ENCODE measurements at places on chromosomes 2 and 18. TPM values are rescaled to one million over a fixed set of nuclear protein-coding genes. Genes with fewer than 3 reads are reported as not detected.

Gene DYNAP
- total RNA-seq: not detected

Gene APCDD1
- total RNA-seq: 7.6 TPM

Gene HOXD1
- total RNA-seq: 1.1 TPM

Gene COL4A4
- 14.1 TPM for total RNA-seq

Gene DOK6
- 5.7 TPM for total RNA-seq

Gene CD8B2
- total RNA-seq: 0.09 TPM

Gene GBX2
- total RNA-seq: not detected

Gene FBLN7
- total RNA-seq: 6.1 TPM

Gene CPS1
- 5.1 TPM for total RNA-seq

Gene ANKRD30B
- not detected for total RNA-seq

Gene CNDP1
- 0.49 TPM for total RNA-seq

Gene ZBTB7C
- 18.2 TPM for total RNA-seq

Gene ELOA2
- total RNA-seq: not detected

Gene ST8SIA3
- not detected for total RNA-seq

Gene USP37
- total RNA-seq: 13.6 TPM

Gene SLC4A3
- total RNA-seq: 2.0 TPM

Gene MEP1B
- total RNA-seq: not detected

Gene PID1
- 44.8 TPM for total RNA-seq

Gene UGT1A4
- total RNA-seq: not detected

Gene DCDC2C
- 0.27 TPM for total RNA-seq

Measured in aorta (tissue), 5 donors.